ENCODE measurements at places on chromosomes 13 and 19.

DNA sequence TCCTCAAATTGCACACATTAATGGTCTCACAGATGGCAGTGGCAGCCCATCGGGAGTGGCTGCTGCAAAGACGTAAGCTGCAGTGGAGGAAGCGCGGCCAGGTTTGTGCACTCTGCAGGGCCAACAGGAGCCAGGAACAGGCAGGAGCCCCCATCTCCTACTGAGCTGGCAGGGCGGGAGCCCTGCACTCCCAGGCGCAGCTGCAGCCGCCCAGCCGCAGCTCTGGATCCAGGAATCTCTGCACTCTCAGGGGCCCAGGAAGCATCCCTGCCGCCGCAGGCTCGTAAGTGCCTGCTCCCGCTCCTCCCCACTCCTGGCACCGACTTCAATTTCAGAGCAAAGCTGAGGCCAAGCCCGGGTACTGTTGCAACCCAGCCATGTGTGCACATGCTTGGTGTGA lies 37.5 kb downstream of the ANKRD27 start:
- DNase-seq, result no peak

DNA sequence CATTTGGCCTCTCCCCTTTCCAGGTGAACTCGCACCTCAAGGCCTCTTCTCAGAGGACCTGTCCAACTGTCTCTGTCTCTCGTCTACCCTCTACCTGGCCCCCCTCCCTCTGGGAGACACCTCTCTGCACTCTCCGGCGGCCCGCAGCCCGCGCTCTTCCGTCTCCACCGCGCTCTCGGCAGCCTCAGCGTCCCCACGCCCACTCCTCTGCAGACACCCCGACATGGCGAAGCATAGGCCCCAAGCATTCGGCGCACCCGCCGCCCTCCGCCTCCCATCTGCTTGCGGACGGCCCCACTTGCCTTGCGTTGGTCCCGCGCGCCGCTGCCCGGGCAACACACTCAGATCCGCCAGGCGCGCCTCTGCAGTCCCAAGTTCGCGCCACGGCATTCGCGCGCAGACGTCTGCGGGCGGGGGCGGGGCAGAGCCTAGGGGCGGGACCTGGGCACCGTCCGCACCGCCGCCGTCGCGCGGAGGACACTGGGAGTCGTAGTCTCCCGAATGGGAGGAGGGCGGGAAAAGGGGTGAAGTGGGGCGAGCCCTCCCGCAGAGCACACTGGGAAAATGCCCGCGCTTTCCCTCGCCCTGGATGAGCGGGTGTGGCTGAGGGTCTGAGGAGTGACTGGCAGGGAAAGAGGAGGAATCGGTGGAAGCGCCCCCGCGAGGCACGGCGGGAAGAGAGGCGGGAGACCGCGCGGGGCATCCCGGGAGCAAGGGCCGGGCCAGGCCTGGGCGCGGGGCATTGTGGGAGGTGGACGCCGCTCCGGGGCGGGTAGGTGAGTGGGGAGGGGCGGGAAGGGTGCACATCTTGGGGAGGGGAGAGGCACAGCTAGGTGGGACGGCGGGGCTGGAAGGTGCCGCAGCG lies at the start of the genes LIG1 and ZSWIM9:
LIG1 (minus strand) TSS at position 406 of the 865 bp plus-strand sequence. CDS start 4,778 bp downstream, outside the sequence.
ZSWIM9 (plus strand) TSS at position 742 of the 865 bp plus-strand sequence. CDS start 1,123 bp downstream, outside the sequence.
- peak; percentile 97 for DNase-seq

- DNase-seq, result peak; percentile 37
These were observed 1096.8 kb upstream of the PCDH20 start for GRCh38 chr13:62512194-62513141.

- no peak for DNase-seq
These were observed 9.2 kb downstream of the IQCN start for GRCh38 chr19:18264971-18265540.

DNA sequence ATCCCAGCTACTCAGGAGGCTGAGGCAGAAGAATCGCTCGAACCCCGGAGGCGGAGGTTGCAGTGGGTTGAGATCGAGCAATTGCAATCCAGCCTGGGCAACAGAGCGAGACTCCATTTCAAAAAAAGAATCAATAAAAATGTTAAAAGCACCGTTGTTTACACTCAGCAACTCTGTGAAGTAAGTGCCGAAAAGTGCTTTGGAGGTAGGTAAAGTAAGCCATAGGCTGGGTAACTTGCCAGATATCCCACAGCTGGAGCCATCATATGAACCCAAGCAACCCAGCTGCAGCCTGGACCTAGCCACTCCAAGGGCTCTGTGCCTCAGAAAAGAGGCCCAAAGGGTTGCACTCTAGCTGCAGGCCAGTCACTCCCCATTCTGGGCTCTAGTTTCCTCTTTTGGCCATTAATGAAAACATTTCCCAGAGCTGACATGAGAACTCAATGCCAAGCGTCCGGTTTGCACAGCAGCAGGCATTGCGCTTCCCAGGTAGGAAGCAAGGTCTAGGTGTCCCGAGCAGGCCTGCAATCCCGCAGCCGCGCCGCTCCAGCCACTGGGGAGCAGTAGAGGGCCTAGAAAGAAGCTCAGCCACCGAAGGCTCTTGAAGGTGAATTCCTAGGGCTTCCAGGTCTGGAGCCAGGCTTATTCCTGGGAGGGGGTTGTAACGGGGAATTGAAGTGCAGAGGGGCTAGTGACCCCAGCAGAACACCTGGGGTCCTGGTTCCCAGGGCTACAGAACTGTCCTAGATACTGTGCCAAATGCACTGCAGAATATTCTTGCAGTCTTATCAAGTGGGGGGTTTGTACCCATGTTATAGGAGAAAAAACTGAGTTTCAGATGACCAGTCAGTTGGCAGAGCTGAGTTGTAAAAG lies 4.1 kb upstream of the CD79A start:
- peak; percentile 55 for DNase-seq

DNA sequence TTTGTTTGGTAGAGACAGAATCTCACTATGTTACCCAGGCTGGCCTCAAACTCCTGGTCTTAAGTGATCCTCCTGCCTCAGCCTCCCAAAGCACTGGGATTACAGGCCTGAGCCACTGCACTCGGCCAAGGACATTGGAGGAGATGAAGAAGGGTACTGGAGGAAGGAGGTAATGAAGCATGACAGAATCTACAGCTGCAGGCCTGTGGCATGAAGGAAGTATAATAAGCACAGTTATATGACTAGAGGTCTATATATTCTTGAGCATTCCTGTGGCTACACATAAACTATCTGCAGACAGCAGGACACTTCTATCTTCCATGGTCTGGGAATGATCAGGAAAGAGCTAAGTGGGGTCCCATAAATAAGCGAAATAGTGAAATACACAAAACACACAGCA lies 18.2 kb downstream of the ZNF565 start:
- DNase-seq, result no peak

DNA sequence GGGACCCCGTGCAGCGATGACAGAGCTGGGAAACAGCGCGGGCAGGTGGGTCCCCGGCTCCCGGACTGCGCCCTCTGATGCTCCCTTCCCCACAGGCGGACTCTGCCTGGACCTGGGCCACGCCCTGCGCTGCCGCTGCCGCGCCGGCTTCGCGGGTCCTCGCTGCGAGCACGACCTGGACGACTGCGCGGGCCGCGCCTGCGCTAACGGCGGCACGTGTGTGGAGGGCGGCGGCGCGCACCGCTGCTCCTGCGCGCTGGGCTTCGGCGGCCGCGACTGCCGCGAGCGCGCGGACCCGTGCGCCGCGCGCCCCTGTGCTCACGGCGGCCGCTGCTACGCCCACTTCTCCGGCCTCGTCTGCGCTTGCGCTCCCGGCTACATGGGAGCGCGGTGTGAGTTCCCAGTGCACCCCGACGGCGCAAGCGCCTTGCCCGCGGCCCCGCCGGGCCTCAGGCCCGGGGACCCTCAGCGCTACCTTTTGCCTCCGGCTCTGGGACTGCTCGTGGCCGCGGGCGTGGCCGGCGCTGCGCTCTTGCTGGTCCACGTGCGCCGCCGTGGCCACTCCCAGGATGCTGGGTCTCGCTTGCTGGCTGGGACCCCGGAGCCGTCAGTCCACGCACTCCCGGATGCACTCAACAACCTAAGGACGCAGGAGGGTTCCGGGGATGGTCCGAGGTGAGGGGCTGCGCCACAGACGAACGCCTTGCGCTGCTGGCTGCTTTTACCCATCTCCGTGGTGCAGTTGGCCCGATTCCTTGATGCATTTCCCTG lies 7.8 kb upstream of the SELENOV start:
- DNase-seq, result peak; percentile 48

GRCh38 chr19:15779756-15780476 lies 7.5 kb upstream of the OR10H5 start:
- DNase-seq, result no peak

DNA sequence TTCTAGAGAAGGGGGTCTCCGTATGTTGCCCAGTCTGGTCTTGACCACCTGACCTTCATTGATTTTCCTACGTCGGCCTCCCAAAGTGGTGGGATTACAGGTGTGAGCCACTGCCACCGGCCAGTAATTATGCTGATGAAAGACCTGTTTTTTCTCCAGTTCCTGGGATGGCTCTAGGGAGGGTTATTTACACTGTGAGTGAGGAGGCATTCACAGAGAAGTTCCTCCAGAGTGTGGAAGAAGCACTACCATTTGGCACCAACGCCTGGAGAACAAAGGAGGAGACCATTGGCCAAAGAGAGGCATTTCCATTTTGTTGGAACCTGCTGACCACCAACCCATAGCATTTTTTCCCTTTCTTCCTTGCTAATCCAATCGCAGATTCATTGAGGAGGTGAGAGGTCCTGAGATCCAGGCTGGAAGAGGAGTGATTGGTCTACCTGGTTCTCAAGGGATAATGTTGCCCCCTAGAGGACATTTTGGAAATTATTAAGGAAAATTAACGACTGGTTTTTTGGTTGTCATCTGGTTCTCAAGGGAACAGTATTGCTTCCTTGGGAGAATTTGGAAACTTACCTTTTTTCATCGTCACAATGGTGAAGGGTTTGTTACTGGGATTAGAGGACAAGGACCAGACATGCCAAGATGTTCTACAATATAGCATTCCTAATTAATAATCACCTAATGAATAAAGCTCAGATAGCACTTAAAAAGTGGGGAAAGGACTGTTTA lies 5.5 kb upstream of the SAE1 start:
- peak; percentile 83 for DNase-seq

DNA sequence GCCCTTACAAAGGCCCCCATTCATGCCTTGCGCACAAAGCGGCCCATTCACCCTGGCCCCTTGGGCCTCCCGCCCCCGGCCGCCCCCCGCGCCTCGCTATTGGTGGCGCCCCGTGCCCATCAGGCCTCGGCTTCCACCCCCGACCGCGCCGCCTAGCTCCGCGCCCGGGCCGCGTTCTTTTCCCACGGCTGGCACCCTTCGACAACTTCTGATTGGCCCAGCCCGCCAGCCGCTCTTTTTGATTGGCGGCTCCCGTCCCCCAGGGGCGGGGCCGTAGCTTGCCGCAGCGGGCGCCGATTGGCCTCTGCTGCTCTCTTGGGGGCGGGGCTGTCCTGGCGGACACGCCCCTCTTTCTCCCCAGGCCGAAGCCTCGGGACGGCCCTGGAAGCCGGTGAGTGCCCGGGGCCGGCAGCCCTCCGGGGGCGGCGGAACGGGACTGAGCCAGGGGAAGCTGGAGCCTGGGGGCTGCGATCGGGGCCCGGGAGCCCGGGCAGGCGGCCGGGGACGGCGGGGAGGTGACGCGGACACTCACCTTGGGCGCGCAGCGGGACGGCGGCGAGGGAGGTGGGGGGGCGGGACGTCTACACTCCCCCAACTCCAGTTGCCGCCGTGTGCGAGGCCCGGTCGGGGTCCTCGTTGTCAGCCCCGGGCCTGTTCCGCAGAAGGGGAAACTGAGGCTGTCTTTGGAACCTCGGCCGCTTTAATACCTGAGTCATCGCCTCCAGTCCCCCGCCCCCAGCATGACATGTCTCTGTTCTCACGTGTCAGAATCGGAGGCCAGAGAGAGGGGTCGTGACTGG lies at the start of gene MYH14:
MYH14 (plus strand) TSS at position 342 of the 800 bp plus-strand sequence. CDS start 6,744 bp downstream, outside the sequence.
- DNase-seq, result peak; percentile 37

GRCh38 chr13:27353166-27353583 lies 71.2 kb upstream of the GTF3A start:
- DNase-seq, result no peak

- no peak for DNase-seq
These were observed 10.2 kb downstream of the MPHOSPH8 start for GRCh38 chr13:19643652-19644051.

GRCh38 chr13:65470781-65471180 lies 1759.4 kb downstream of the PCDH9 start:
- no peak for DNase-seq

GRCh38 chr19:54162241-54162805 lies 2.8 kb upstream of the LENG1 start:
- peak; percentile 94 for DNase-seq

GRCh38 chr19:17075864-17076542 lies 426 bp downstream of the MYO9B start:
- DNase-seq, result peak; percentile 59

DNA sequence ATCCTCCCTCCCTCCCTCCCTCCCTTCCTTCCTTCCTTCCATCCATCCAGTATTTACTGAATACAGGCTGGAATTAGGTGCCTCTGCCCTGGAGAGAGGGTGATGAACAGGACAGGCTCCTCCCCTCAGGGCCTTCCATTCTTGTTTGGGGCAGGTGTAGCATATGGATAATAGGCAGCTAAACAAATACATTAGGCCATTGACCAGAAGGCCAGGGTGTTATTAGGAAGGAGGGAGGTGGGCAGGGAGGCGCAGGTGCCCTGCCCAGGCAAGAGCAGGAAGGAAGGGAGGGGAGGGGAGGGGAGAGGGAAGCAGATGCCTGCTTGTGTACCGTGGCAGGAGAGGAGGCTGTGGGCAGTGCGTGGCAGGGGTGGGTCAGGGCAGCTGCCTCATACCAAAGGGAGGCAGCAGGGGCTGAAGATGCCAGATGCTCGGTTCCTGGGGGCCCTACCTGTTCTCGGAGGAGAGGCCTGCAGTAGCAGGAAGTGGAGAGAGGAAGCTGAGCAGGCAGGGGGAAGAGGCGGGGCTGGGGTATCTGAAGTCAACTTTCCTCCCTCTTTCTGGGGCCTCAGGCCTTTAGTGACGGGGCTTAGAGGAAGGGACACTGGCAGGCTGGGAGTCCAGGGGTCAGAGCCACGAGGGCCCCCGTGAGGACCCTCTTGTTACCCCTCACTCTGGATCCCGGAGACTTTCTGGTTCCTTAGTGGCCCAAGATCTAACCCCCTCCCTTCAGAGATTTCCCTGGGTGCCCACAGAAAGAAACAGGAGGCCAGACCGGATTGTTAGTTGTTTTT lies at the start of gene RINL:
RINL (minus strand) TSS at position 495 of the 794 bp plus-strand sequence. CDS start 1,533 bp downstream, outside the sequence.
- peak; percentile 28 for DNase-seq

DNA sequence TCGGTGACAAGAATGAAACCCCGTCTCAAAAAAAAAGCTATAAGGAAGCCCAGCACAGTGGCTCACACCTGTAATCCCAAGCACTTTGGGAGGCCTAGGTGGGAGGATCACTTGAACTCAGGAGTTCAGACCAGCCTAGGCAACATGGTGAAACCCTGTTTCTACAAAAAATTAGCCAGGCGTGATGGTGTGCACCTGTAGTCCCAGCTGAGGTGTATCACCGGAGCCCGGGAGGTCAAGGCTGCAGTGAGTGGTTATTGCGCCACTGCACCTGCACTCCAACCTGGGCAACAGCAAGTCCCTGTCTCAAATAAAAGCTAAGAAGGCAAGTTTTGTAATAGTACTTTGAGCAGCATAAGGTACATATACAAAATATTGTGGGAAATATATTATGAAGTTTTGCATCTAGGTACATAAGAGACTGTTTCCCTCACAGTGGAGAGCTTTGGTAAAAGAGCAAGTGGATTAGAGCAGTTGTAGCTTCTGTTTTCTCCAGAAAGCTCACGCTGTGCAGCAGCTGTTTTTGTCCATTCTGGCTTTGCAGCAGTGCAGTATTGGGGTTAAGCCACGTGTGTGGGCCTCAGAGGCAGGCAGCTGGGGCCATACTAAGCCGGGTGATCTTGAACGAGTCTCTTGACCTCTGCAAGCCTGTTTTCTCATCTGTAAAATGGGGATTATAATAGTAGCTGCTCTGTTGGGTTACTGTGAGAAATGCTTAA lies 35.4 kb downstream of the ARHGAP35 start:
- no peak for DNase-seq
